ENCODE measurements at places on chromosomes 11 and 22.

GRCh38 chr22:42553475-42554361, at the start of gene SERHL2:
TSS of gene SERHL2 (plus strand) at chr22:42553956. CDS start at chr22:42554021, 65 bp downstream.
- peak; percentile 68 for DNase-seq

DNA sequence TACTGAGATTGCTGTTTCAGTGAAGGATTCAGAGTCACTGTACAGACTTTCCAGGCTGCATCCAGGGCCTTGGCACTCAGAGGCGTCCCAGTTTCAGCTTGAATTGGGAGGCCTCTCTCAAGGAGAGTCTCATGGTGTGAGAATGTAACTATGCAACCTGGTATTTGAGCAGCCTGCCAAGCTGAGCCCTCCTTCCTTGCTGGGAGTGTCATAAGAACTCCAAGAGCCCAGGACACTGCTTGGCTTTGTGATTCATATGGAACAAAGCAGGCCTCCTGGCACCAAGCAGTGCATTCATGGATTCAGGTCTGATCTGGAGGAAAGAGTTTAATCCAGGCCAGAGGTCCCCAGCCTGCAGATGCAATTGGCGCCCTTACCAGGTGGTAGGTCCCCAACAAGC, 171.7 kb downstream of the DBX1 start:
- DNase-seq, result peak; percentile 34

GRCh38 chr22:19971276-19972124, 29.9 kb upstream of the TXNRD2 start:
- DNase-seq, result no peak

DNA sequence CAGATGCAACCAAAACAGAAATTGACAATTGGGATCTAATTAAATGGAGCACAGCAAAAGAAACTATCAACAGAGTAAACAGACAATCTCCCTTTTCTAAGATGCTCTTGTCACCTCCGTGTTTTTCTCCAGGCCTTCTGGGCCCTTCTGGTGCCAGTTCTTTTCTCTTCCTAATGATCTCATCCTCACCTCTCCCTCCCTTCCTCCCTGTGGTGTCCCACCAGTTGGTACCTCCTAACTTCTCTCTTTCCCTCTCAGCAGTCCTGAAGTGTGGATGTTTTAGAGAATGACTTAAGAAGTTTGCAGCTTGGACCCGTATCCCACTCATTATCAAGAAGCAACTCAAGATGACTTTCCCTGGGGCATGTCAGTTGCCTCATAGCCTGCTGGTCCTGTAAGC, 6.4 kb downstream of the APOBEC3H start:
- no peak for DNase-seq

DNA sequence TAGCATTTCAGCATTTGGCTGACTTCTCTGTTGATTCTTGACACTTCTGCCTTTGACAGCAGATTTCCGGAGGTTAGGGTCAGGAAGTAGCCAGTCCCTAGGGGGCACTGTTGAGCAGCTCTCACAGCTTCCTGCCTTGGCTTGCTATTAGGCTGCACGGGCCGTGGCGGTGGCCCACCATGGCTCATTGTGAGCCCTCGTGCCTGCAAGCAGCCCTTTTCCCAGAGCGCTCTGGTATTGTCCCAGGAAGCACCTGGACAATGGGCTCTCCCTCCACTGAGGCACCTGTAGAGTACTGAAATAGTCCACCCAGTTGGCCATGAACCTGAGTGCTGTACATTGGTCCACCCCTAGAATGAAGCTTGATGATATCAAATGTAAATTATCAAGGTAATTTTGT, 100.2 kb upstream of the GAL start:
- DNase-seq, result no peak

DNA sequence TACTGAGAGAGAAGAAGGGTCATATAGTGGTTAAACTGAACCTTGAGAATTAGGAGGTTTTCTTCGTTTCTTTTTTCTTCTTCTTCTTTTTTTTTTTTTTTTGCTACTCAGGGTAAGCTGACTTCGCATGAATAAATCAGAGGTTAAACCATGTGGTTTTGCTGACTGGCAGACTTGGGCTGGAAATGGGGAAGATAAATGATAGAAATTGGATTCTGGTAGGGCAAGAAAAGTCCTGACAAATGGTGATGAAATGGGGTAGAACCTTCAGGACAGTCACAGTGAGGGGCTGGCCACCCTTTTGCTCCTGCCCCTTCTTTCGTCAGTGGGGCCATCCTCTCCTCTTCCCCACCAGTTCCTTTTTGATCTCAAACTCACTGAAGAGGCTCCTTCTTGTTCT, 1.6 kb upstream of the SWAP70 start:
- DNase-seq, result no peak

GRCh38 chr22:46262449-46263215, 511 bp downstream of the PKDREJ start:
- DNase-seq, result no peak

GRCh38 chr11:92830377-92831155, 138.9 kb upstream of the MTNR1B start:
- DNase-seq, result no peak

DNA sequence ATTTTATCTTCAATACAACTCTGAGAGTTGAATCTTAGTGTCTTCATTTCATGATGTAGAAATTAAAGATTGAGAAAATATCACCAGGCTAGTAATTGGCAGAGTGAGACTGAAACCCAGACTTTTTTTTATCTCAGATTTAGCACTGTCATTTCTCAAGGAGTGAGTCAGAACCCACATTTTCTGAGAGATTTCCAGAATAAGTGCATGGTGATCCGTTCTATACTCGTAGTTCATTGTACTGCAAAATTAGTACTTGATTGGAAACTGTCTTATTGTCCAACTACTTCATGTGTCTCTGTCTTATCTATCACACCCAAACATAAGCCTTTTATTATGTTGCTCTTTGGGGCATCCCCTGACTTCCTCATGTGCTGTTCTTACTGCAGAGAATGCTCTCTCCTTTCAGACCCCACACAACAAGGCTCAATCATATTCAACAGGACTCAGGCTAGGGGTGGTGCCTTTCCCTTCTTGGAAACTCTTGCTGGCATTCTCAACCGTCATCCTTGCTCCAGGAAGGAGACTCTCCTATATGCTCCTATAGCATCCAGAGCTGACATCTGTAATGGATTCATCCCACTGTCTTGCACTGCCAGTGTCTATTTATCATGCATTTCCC, 76.7 kb upstream of the BLID start:
- no peak for DNase-seq

DNA sequence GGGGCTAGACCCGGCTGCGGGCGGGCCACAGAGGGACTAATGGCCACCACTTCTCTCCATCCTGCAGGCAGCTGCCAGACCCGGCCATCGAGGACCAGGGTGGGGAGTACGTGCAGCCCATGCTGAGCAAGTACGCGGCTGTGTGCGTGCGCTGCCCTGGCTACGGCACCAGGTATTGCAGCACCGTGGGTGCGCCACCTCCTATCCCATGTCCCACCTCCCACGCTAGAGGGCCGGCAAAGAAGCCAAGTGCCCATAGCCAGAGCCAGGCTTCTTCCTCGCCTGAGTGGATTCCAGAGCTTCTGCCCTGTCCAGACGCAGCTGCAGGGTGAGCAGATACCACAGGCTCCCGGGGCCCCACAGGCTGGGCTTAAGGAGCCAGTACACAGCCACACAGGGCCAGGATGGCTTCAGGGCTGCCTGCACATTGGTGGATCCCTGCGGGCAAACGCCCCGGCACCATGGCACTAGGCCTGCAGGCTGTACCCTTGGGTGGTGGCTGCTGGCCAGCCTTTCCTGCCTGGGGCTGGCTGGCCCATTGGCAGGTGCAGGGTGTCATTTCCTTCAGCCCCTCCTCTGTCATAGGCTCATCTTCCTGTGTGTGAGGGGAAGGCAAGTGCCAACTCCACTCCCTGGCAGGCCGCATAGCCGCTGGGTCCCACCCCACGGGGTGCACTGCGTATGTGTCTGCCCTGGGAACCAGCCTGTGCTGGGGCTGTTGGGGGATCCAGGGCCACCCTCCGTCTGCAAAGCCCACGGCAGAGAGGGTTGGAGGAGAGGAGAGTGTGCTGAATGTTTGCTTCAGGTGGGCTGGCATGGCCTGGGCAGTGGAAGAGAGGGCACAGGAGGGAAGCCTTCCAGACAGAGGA, 16.5 kb upstream of the DGCR8 start:
- DNase-seq, result no peak

- no peak for DNase-seq
Observed at GRCh38 chr11:128437136-128437535, 150.2 kb downstream of the ETS1 start.

GRCh38 chr11:82995754-82996398, 75.8 kb downstream of the RAB30 start:
- no peak for DNase-seq

- DNase-seq, result no peak
Observed at GRCh38 chr22:47384977-47385376, 622.5 kb downstream of the TBC1D22A start.

DNA sequence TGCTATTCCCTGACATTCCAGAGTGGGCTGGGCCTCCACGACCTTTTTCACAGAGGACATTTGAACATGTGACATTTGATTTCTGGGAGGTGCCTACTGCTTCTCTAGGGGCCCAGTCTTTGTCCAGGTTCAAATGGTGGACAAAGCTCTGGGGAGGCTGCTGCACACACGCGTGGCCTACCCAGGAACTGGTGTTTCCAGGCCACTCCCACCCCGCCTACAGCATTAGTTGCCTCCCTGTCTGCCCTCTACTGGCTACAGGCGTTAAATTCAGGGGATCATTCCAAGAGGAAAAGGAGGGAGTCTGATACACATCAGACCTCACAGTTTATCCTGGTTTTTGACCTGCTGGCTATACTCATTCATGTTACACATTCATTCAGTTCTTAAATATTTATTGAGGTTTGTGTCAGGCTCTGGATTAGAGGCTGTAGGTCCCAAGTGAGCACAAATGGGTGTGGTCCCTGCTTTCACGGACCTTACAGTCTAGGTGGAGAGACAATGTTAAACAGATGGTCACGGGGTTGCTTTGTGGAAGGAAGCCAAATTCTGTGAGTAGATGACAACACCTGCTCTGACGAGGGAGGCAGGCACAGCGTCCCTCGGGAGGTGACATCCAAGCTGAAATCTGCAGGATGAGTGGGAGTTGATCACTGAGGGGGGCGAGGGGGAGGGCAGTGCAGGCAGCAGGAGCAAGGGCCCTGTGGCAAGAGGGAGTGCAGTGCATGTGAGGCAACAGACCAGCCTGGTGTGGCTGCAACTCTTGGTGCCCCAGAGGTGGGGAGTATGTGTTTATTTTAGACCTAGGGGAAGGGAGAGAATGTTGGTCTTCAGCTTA, 11.8 kb downstream of the TUB start:
- no peak for DNase-seq

DNA sequence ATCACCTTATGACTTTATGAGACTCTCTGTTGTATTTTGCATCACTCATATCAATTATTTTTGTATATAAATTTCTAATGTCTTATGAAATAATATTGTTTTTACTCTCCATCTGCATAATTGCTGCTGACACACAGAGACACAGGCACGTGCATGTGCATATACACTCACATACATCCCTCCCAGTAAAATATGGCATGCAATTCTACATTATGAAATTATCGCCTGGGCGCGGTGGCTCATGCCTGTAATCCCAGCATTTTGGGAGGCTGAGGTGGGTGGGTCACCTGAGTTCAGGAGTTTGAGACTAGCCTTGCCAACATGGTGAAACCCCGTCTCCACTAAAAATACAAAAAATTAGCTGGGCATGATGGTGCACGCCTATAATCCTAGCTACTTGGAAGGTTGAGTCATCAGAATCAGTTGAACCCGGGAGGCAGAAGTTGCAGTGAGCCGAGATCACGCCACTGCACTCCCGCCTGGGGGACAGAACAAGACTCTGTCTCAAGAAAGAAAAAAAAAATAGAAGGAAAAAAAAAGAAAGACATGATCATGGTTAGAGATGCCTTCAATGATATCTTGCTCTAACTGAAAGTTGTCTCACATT, 96.7 kb upstream of the LUZP2 start:
- no peak for DNase-seq

GRCh38 chr22:32324505-32325415, 32.9 kb upstream of the RFPL3 start:
- DNase-seq, result no peak

DNA sequence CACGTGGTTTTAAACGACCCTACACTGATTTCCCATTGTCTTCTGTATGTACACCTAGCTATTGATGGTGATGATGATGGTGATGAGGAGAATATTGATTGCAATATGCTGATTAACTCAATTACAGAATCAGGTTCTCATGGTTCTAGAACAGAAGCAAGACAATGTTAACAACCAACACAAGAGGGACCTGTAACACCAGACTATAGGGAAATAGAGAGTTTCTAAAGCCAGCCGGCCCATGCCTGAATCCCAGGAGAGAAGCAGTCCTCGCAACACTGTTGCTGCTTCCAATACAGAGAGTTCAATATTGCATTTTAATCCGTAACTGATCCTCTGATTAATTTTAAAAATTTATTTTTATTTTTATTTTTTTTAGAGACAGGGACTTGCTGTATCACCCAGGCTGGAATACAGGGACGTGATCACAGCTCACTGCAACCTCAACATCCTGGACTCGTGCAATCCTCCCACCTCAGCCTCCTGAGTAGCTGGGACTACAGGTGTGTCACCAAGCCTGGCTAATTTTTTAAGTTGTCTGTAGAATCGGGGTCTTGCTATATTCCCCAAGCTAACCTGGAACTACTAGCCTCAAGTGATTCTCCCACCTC, 22.2 kb upstream of the UBASH3B start:
- DNase-seq, result peak; percentile 10

GRCh38 chr11:27418356-27418755, 54.2 kb downstream of the LGR4 start:
- DNase-seq, result no peak

- DNase-seq, result peak; percentile 14
Observed at GRCh38 chr11:130476200-130476921, 27.9 kb downstream of the ADAMTS15 start.

GRCh38 chr11:71452199-71453036, 585 bp upstream of the NADSYN1 start:
- no peak for DNase-seq

GRCh38 chr11:108223348-108224149, 682 bp downstream of the ATM start:
- no peak for DNase-seq

DNA sequence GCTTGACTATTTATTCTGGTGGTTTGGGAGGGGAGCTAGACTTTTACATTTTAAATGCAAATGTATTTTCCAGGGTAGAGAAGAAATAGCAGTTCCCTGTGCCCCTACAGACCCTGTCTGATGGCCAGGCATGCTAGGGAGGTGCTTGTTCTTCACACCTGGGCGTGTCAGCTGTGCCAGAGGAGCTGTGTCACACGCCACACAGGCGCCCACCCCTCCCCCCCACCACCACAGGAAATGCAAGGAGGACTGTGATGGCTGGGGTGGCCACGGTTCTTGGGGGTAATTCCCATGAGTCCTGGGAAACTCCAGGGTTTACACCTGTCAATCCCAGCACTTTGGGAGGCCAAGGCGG, 82.2 kb downstream of the FLI1 start:
- no peak for DNase-seq

DNA sequence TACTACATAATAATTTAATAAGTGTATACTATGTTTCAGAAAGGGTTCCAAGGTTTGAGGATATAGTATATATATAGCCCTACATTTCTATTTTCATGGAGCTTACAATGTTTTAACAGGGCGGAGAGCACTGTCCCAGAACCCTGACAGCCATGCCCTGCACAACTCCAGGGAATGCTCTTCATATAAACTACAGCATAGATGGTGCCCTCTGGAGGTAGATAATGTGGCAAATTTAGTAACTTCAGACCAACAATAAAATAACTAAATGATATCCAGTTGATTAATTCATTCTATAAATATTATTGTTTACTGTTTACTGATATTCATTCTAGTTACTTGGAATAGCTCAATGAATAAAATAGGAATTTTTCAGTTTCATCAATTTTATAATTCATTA, 693.7 kb upstream of the CCDC179 start:
- DNase-seq, result no peak
